ENCODE measurements at places on chromosomes 5 and 9.

- DNase-seq = no peak
These were observed 25.7 kb upstream of the BARHL1 start for GRCh38 chr9:132556714-132557113.

DNA sequence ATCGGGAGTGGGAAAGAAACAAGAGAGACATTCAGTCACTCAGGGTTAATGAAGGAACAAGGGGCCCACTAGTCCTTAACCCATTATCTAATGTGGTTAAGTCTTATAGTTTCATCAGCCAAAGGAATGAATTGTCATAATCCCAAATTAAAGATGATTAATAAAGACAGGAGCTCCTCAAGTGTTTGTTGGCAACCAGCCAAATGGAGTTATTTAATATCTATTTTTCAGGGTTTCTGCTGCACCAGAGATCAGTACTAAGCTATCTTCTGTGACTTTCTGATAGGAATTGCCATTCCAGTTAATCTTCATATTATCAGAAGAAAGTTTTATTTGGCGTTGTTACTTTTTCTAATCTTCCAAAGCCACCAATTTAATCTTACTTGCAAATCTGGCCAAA, 34.0 kb upstream of the FCHO2 start:
- no peak for DNase-seq

GRCh38 chr5:141596867-141597266, 21.9 kb downstream of the DIAPH1 start:
- no peak for DNase-seq

GRCh38 chr5:122845229-122846050, at the start of gene SNX24:
SNX24 (plus strand) TSS chr5:122845613; CDS start chr5:122845634, 21 bp downstream.
- peak; percentile 56 for DNase-seq

DNA sequence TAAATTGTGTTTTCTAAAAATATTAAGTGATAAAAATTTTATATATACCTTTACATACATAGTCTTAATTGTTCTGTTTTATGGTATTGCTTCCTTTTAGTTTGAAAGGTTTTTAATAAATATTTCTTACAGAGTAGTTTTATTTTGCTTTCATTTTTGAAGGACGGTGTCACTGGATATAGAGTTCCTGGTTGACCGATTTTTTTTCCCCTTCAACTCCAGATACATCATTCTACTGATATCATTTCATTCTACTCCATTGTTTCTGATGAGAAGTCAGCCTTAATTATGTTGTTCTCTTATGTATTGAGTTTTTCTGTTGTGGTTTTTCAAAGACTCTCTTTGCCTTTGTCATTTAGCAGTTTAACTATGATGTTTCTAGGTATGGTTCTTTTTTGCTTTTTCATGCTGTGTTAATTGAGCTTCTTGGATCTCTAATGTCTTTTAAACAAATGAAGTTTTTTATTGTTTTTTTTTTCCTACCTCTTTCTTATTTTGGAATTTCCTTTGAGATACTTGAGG, 30.4 kb downstream of the MTREX start:
- DNase-seq = no peak

DNA sequence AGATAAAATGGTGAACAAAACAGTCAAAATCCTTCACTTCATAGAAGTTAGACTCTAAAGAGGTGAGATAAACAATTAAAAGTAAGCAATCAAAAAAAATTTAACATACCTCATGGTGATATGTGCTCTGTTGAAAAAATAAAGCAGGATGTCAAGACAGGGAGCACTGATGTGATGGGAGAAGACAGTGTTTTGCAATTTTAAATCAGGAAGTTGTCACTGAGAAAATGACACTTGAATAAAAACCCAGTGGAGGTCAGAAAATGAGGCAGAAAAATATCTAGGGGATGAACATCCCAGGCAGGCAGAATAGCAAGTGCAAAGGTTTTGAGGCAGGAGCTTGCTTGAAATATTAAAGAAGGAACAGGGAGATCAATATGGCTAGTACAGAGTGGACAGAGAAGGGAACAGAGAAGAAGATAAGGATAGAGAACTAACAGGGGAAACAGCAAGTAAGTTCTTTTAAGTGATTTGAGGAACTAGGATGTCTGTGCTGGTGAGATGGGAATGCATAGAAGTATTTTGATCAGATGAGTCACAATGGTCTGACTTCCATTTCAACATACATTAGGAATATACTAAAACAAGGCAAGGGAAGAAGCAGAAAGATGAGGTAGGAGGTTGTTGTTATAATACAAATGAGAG, 130.4 kb downstream of the CHSY3 start:
- no peak for DNase-seq

Data from stimulated activated CD4-positive, alpha-beta T cell treated with anti-CD3 and anti-CD28 coated beads, Interleukin-1b, Interleukin-23, amount 100 ng/mL, for 4 hours (primary cell).